ENCODE measurements at places on chromosomes 1 and 21.

DNA sequence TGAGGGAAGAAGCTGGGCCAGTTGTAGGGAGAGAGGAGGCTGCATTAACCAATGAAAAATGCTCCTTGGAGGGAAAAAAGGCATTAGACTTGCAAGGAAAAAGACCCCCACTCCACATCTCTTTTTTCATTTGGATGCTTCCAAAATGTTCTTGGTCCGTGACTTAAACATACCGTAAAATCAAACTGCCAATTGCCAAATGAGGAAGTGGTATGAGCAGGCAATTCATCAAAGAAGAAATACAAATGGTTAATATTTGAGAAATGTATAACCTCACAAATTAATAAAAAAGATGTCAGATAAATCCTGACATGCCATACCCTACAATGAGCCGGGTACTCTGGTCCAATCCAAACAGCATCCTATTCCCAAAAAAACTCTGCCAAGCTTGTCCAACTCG is 30.6 kb downstream of the KANK4 start:
- DNase-seq = no peak

DNA sequence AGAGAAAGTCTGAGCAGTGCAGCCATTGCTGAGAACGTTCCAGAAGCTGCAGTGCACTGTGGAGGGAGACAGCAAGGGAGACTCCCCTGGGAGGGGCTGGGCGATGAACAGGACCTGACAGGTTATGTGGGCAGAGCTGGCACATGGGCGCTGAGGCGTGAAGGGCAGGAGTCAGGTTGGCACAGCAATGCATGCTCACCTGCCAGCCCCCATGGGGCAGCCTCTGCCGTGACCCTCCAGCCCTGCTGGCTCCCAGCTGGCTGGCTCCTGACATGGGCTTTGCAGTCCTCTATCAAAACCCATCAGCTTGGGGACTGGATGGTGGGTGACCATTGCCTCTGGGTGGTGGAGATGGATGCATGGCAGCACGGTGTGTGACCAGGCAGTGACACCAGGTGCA is 300.3 kb downstream of the CAMTA1 start:
- no peak for DNase-seq

GRCh38 chr1:149936992-149937705 is 470 bp upstream of the MTMR11 start:
- DNase-seq = peak; percentile 36

GRCh38 chr21:32921632-32922230 is 104.0 kb upstream of the OLIG2 start:
- DNase-seq = peak; percentile 6

DNA sequence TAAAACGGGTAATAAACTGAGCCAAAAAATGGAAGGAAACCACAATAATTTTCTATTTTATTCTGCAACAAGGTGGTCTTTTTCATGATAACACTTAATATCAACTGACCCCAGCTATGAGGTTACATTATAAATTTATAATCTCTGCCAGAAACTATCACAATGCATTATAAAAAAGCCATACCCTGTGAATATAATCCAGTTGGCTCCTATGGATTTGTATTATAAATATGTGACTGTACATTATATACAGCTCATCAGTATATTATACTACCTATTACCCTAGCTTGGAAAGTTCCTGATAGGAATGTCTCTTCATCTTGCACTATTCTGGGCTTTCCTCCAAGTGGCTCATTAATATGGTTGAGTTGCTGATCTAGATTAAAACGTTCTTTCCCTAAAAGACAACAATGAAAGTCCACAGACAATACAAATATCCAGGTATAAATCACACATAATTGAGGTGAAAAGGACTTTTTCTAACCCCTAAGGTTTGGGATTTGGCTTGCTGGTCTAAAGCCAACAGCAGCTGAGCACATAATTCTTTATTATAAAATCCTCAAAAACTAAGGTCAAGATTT is 487.7 kb downstream of the TTLL7 start:
- no peak for DNase-seq

GRCh38 chr1:100073531-100073930 is 59.2 kb downstream of the SASS6 start:
- DNase-seq = no peak

DNA sequence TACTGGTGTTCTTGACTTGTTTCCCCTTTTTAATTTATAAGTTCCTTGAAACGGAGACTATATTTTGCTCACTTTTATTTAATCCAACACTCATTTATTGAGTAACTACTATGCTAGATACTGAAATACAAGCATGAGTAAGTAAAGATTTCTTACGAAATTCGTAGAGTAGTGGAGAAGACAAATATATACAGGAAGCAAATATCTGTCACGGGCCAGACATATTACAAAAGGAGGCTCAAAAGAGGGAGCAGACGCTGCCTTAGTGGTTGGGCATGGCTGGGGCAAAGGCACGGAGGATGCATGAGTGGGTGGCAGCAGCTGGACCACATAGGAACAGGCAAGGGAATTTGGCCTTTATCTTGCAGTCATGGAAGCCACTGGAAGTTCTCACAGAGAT is 6.8 kb downstream of the NCF2 start:
- no peak for DNase-seq

GRCh38 chr21:42373196-42373907 is 7.0 kb upstream of the TFF1 start:
- no peak for DNase-seq

GRCh38 chr1:233386336-233386735 is 58.8 kb downstream of the MAP3K21 start:
- DNase-seq = no peak

DNA sequence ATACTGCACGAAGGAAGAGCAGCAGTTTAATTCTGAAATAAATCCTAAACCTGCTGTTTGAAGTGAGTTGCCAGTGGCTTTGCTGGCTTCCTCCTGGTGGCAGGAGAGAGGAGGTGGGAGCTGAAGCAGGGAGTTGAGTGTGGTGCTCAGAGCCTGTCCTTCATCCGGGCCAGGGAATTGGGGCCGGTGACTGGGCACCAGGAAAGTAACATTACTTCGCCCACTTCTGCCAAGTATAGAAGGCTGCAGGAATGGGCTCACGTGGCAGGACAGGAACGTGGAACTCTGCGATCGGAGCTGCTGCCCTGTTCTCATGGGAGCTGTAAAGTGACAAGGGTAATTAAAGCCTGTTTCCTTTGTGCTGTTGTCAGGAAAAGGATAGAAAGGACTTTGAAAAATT is 8.7 kb downstream of the TOR3A start:
- DNase-seq = no peak

DNA sequence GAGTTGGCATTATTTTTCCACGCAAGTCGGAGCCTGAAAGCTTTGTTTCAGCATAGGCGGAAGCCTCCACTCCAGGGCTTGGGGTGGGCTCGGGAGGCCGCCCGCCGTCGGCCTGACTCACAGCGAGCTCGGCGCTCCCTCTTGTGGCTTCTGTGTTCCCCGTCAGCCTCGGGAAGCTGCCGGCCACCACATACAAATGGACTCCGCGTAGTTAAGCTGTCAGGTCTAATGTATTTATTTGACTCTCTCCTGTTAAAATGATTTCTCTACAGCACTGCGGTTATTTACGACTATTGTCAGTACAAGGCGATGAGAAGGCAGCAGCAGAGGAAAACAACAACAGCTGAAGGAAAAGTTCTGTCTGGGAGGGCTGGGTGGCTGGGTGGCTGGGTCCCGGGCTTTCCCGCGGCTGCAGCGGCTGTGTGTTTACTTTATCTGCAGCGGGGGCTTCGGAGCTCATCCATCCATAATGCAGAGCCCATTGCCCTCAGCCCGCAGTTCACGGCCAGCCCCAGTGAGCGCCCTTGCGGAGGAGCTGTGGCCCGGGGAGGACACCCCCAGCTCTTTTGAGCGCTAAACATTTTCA is 375.7 kb upstream of the CAMK1G start:
- peak; percentile 73 for DNase-seq

GRCh38 chr1:206430031-206430983 is 40.0 kb upstream of the IKBKE start:
- peak; percentile 89 for DNase-seq

GRCh38 chr1:58818976-58819375 is 35.1 kb upstream of the JUN start:
- DNase-seq = peak; percentile 8

DNA sequence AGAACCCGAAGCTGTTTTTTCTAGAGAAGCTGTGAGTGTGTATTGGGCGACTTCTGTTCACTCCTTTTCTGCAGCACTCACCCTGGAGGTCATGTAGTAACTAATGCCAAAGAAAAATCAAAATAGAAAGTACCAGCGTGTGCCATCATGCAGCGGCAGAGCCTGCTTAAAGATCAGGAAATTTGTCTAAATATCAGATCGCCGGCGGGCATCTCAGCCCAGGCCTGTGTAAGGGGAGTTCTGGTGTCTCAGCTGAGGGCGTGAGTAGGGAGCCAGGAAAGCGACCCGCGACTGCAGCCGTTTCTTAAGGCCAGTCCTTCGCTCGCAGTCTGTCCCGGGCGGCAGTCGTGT is 768 bp downstream of the EDARADD start:
- DNase-seq = peak; percentile 5

- no peak for DNase-seq
Measured at GRCh38 chr1:58405660-58406059, 140.9 kb downstream of the OMA1 start.

GRCh38 chr1:1573843-1574720 is 581 bp downstream of the SSU72 start:
- DNase-seq = peak; percentile 68

GRCh38 chr1:155120253-155120652 is 7.4 kb upstream of the EFNA1 start:
- DNase-seq = no peak

DNA sequence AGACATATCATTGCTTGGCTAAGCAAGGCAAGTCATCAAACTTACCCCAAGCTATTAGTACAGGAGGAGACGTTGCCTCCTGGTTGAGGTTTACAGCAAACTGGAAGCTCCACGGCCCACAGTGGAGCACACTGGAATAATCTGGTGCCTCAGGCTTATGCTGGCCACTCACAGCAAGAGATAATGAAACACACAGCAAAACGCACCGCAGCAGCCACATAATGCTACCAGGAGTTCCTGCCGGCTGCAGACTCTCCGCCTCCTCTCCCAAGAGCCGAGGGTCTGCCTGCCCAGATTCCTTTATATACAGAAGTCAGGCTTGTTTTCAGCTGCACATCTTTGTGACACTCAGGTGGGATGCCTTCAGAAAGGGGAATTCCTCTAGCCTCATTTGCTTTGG is 306 bp downstream of the ZP4 start:
- no peak for DNase-seq

DNA sequence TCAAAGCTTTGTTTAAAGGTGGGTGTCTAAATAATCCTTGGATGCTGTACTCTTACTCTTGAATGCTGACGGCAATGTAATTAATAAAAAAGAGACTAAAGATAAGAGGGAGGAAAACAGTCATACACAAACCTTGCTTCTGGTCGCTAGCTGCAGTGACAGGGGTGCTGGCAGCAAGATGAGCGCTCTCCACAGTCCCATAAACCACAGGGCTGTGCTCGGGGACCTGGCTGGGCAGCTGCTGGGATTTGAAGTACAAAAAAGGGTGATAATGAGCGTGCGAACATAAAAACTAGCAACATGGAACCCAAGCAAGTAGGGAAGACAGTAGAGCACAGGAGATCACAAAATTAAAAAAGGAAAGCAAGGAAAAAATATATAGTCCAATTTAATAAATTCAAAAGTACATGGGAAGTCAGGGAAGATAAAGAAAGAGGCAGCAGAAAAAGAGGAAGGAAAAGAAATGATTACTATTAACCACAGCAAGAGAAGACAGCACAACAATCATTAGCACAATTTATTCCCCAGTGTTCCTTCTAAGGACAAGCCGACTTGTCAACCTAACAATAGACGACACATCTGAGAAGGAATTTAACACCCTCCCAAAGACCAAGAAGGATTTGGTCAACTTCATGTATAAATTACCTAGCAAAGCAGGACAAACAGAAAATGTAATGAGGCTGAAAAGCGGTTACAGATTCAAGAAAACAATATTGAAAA is 162.9 kb upstream of the HP1BP3 start:
- DNase-seq = no peak

- DNase-seq = peak; percentile 74
Measured at GRCh38 chr1:21262293-21263051, 27.8 kb downstream of the ECE1 start.

DNA sequence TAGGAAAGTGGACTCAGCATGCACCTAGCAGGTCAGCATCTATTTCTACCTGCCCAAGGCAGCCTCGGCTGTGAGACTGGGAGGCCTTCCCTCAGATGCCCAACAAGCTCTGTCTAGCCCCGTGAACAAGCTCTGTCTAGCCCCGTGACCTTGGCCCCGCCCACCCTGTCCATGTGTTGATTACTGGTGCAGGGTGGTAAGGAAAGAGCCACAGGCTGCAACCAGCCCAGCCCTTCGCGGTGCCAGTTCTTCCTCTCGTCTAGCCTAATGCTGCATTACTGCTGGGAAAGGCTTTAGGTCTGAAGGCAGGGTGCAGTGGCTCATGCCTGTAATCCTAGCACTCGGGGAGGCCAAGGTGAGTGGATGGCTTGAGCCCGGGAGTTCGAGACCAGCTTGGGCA is 2.2 kb downstream of the GPR153 start:
- no peak for DNase-seq
